ENCODE measurements at places on chromosomes 16 and 17.

- DNase-seq, result no peak
Observed at GRCh38 chr16:88938119-88938776, 38.8 kb downstream of the CBFA2T3 start.

DNA sequence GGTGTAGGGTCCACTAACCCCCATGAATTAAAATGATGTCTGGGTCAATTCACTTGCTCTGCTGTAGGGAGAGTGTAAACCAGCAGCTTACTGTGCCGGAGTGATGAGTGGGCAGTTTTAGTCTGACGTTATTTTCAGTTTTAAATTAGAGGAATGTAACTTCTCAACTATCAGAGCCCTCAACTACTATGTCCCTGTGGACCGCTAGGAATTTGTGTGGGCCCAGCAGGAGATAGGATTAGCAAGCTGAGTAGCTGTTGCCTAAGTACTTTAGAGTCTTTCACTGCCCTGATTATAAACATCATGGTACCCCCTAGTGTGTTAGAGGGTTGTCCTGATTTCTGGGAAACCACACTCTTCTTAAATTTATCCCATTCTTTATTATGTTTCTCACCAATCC, 11.4 kb downstream of the MARVELD3 start:
- DNase-seq, result no peak

- no peak for DNase-seq
Observed at GRCh38 chr17:65074778-65075250, 18.3 kb upstream of the GNA13 start.

- no peak for DNase-seq
Observed at GRCh38 chr17:1003972-1004768, 7.2 kb downstream of the TIMM22 start.

DNA sequence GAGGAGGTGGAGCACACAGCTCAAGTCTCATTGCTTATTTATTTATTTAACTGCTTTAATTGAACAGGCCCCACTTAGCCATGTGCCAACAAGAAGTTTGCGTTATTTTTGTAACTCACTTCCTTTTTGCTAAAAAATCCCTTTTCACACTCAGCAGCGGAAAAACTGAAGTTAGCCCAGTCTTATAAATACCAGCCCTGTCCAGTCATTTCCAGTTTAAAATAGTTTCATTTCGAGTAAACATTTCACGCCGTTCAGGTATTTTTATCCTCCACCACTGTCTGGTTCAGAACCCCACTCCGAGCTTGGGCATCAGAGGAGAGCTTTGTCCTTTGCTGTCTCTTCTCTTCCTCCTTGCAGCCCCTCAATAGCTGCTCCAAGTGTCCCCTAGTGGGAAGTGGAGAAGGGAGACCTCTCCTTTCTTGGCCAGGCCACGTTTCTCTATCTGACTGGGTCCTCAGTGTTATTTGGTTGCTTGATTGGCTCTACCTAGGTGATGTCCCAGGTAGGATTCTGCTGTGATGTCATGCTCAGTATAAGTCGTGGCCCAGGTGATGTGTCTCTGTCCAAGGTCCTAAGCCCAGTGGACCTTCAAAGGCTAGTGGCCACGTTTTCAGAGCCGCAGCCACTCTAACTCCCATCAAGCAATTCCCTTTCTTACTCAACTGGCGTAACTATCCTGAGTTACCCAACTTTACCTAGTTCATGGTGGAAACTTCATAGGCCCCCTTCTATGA, 53.0 kb upstream of the GAS7 start:
- DNase-seq, result no peak

DNA sequence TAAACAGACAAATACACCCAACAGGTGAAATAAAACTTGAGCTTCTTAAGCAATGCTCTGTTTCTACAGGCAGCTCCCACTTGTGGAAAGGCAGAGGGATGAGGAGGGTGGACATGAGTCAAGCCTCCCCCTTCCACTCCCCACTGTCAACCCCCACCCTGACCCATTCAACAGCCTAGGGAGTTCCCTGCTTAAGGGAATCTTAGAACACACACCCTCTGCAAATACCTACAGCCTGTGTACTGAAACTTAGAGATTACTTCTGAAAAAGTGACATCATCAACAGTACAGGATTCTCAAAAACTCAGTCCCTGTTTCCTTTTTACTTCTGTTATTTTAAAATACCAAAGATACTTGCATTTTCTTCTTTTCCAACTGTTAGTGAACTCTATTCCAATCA, 345.4 kb downstream of the SOX9 start:
- no peak for DNase-seq

DNA sequence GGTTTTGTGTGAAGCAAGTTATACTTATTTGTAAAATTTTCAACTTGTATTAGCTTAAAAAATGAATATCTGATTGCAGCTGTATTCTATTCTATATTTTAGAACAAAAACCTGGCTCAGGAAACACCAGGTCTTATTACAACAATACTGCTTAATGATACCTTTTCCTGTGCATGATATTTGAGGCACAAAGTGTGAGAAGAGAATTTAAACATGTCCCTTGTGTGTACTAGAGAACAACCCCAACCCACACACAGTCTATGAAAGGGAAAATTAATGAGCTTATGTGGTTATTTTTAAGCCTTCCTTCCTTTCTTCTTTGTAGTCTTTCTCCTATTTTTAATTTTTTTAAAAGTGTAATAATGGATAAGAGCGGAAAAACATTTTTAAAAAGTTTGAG, 122.6 kb upstream of the MON1B start:
- no peak for DNase-seq

DNA sequence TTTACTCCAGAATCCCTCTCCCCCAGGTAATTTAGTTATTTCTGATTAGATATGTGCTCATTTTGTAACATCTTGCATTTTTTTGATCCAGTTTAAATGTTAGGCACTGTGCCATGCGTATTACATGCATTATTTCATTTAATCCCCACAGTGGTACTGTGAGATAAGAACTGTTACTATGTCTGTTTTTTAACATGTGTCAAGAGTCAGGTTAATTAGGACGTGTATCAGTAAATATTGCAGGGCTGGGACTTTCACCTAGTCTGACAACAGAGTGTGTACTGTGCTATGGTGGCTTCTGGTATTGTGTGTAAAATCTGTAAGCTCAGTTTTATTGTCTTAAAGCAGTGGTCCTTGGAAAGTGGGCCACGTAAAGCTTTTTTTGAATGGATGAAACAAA, 10.6 kb downstream of the RSPRY1 start:
- DNase-seq, result no peak

DNA sequence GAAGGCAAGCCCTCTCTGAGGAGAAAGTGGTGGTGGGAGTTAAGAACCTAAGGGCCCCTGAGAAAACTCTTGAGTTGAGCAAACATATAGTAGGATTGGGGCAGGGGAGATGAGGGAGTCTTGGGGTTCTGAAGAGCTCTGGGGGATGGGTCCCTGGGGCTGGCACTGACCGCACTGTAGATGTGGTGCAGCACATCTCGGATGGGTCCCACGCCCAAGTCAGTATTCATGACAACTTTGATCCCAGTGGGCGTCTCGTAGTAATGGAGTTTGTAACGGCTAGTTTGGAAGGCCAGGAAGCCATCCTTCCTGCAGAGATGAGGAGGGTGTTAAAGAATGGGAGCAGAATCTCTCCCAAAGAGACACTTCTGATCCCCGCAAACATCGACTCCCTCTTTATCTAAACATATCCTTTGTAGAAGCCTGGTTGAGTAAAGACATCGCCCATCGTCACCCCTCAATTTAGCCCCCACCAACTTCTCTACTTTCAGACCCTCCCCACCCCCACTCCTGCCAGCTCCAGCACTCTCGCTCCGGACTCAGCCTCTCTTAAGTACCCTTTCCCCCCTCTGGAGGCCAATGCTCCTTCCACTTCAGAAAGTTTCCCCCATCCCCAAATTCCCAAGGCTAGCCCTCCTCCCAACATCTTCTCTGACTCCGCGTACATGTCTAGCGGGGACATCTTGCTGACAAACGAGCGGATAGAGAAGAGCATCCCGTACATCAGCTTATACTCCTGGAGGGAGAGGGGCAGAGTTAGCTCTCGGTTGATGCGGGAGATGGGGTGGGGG, 710 bp downstream of the TRAPPC1 start:
- no peak for DNase-seq

- DNase-seq, result no peak
Observed at GRCh38 chr16:17396762-17397498, 73.8 kb downstream of the XYLT1 start.

DNA sequence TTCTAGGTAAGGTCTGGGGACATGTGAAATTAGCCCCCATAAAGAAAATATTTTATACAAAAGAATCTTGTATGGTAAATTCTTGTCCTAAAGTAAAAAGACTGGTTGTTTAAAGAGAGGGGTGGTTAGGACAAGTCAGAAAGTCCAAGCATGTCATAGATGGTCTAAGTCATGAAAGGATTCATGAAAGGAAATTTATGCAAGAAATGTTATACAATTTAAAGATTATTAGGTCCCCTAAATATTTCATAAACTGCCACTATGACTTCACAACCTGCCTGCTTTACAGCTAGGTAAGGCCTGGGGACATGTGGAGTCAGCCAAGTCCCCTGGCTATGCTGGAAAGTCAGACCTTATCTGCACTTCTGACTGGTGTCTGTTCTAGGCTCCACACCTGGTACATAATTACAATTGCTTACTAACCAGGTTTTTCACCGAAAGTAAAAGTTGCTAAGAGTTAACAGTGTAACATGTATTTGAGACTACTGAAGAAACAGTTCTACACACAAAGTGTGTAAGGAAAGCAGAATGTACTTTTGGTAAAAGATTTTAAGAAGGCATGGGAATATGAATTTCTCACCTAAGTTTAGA, 17.0 kb downstream of the N4BP1 start:
- DNase-seq, result no peak

DNA sequence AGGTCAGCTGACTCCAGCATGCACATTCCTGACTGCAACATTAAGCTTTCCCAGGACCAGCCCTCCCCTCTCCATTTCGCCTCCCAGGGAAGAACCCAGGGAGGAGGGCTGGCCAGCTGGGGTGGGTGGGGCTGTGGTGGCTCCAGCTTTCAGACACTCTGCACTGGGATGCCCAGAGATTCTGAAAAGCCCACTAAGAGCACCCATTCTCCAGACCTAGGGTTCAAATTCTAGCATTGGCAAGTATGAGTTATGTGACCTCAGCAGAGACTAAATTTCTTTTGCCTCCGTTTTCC, 7.8 kb downstream of the DLX3 start:
- DNase-seq, result no peak

DNA sequence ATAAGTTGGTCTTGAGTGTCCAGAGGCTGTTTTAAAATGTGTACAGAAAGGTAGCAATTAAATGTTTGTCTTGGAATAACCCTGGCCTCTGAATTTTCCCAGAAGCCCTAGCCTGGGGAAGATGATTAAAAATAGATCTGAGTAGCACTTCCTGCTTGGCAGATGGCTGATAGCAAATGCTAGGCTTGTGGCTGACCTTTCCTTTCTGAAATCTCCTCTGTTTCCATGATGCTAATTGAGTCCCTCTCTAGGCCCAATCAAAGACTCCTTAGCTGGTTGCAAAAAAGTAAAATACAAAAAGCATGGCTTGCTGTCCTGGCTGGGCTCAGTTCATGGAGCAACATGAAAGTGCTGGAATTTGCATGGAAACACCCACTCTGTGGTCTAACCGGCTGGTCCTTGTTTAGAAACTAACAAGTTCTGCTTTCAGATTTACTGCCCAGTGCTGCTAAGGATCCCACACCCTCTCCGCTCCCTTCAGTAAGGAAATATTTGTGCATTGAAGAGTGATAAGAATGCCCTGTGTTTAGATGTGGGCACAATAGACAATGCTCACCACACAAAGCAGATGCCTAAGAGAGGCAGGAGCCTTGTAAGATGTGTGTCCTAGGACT, 40.8 kb downstream of the YPEL2 start:
- DNase-seq, result no peak

DNA sequence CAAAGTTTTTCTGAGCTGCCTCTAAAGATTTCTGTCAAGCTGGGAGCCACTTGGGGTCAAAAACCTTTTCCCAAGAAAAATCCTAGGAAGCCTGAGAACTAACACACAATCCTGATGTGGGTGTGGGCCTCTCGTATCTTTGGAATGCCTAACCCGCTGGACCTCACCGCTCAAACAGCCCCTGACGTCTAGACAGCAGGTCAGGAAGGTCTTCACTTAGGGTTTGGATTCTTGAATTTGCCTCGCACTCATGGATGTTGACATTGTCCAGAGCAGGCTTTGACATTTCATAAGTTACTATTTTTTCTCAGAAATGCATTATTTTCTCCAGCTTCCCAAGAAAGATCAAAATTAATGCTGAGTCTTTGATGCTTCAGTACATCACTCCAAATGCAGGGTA, 18.9 kb downstream of the TEX2 start:
- DNase-seq, result no peak

DNA sequence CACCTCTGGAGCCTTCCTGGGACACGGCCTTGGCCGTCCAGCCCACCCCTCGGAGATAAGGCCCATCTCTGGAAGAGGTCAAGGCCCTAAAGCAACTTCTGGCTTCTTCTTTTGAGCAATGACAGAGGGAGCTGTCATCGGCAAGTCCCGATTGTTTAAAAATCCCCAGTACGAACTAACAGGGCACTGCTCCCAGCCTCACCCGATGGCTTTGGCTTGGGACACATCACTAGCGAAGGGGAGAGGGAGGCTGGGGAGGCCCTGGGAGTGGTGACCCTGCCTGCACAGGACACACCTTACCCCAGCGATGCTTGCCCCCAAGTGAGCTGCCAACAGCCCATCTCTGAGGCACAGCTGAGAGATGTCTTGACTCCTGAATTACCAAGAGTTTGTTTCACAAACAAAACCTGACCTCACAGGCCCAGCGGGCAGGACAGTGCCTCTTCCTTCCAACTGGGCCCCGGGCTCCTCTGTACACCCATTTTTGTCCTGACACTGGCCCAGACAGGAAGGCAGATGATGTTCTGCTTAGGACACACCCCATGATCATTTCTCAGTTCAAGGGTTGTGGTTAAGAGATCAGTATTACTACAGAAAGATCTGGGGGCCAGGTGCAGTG, 4.8 kb downstream of the SYNGR2 start:
- DNase-seq, result no peak

Measured in osteocyte (in vitro differentiated cells).